Activated naive CD4-positive, alpha-beta T cell treated with anti-CD3 and anti-CD28 coated beads, Interleukin-2, amount 10 ng/mL, durations not matched to agents 7 days and 5 days (primary cell): ENCODE measurements at places on chromosomes 7 and 10.
A peak's percentile ranks its signal among the peaks of the same experiment; 100 is the strongest.

GRCh38 chr7:44639671-44640321 lies 33.4 kb downstream of the OGDH start:
- DNase-seq, result no peak

DNA sequence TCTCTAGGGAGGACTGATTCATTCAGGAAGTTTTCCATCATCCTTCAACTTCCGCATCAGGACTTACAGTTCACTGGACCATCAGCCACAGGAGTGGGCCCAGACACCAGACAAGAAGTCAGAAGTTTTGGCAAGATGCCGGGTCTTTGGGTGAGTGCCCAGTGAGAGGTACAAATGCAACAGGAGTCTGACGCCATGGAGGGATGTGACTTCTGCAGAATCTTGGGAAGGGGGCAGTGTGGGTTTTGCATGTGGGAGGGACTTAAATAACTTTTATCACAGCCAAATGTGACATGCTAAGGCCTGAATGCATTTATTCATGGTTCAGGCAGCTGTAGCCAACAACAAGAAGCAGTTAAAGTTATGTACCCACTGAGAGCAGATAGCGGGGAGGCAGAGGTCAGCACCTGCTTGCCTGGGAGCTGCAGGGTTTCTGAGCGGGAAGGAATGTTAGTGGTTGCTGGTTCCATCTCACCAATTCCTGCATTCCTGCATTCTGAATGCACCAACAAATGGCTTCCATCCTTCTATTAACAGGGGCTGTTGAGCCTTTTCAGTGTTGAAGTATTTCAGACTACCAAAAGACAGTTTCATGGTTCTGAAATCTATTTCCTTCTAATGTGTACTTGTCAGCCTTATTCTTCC lies 375.2 kb downstream of the PAXIP1 start:
- DNase-seq, result no peak

- no peak for DNase-seq
These were observed 14.5 kb downstream of the PSAP start for GRCh38 chr10:71836596-71836974.

DNA sequence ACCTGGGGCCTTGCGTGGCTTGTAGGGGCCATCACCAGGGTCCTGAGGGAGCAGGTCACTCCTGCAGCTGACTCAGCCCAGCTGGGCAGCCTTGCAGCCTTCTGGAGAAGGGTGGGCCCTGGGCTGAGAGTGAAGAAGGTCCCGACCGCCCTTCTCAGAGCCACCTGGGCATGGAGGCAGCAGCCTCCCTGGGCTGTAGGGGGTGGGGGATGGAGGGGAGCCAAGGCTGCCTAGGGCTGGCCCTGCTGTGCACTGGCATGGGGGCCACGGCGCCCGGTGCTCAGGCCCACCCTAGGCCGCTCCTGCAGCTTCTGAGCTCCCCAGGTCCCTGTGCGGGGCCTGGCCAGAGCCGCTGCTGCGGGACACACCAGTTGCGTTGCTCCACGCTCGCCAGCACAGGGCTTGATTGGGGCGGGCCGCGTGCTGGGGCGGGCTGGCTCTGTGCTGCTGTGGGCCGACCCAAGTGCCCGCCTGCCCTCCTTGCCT lies 63.6 kb upstream of the NKX6-2 start:
- no peak for DNase-seq

GRCh38 chr10:88687853-88688467 lies 18.1 kb upstream of the LIPK start:
- DNase-seq, result no peak

GRCh38 chr10:30813872-30814481 lies 184.4 kb upstream of the LYZL2 start:
- no peak for DNase-seq

GRCh38 chr7:128831178-128831993 lies 1.2 kb downstream of the FLNC start:
- no peak for DNase-seq

DNA sequence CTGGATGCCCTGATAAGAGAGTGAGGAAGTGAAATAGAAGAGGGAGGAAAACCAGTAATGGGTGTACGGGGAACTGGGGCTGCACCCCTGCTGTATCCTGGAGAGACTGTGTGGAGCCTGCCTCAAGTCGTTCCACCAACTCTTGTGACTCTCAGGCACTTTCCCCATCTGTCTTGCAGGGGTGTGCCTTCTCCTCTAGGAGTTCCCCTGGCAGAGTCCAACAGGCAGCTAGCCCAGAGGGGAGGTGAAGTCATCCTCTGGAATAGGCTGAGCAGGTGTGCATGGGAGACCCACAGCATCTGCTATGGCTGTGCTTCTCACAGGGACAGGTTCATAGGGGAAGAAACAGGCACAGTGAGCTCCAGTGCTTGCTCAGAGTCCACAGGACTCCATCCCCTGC lies 46.8 kb downstream of the WIPF3 start:
- no peak for DNase-seq

DNA sequence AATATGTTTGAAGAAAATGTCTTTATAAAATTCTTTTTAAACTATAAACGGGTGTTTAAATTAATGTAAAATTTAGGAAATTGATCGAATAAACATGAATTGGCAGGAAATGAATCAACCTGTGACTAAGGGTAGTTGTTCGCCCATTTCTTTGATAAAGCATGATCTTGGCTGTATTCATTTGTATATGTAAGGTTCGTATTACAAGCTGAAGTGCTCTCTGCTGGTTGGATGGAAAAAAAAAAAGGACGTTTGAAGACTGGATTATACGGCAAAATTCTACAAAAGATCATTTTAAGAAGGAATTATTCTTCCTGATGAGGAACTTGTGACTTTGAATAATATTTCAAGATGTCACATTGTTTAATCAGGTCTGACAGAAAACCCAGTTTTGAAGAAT lies 185.4 kb upstream of the ANK3 start:
- DNase-seq, result no peak

GRCh38 chr10:12906051-12906541 lies 95.4 kb downstream of the CCDC3 start:
- DNase-seq, result no peak

DNA sequence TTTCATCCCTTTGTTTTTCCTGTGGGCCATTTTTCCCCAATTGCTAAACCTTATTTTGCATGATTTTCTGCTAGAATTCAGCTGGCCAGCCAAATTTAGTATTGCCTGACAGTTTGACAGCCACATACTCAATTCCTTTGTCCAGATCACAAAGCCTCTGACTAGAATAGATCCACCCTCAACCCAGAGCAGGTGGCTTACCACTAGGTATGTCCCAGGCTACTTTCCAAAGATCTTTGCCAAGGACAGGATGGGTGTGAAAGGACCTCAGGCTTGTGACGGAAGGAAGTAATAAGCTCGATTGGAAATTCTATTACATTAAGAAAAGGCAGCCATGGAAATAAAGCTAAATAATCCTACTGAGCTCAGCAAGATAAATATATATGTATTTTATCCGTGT lies 50.6 kb upstream of the AGK start:
- no peak for DNase-seq

DNA sequence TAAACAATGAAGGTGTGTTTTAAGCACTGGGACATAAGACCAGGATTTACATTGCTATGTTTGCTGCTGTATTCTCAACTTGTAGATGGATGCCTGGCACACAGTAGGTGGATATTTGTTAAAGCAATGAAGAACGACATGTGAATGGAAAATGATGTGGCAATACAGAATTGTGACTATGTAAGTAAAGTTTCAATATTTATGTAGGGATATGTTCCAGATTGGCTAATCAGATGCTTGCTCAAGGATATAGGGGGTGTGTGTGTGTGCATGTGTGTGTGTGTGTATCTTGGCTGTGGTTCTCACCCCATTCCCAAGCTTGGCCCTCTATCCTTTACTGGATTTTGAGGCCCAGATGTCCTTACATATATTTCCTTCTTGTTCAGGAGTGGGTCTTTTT lies 42.7 kb upstream of the LAMB1 start:
- no peak for DNase-seq

DNA sequence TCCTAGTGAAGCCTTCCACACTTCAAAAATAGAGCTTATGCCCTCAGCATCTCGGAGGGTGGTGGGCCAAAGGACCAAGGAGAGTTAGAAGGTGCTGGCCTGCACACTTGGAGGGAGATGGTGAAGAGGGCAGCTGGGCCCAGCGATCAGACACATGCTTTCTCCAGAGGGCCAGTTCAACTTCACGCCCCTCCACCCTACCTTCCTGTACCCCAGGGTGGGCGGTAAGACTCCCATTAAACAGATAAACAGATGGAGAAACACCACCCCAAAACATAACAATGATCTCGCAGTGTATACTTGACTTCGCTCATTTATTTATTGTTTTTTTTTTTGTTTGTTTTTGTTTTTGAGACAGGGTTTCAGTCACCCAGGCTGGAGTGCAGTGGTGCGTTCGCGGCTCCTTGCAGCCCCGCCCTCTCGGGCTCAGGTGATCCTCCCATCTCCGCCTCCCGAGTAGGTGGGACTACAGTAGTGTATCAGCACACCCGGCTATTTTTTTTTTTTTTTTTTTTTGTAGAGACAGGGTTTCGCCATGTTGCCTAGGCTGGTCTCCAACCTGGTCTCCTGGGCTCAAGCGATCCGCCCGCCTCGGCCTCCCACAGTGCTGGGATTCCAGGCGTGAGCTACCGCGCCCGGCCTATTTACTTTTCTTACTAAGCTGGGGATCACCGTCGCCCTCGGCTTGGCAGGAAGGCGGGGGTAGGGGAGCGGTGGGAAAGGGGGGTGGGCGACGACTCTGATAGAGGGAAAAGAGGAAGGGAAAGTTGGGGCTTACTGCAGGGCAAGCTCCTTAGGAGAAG lies 1.8 kb downstream of the C10orf95 start:
- peak; percentile 93 for DNase-seq

DNA sequence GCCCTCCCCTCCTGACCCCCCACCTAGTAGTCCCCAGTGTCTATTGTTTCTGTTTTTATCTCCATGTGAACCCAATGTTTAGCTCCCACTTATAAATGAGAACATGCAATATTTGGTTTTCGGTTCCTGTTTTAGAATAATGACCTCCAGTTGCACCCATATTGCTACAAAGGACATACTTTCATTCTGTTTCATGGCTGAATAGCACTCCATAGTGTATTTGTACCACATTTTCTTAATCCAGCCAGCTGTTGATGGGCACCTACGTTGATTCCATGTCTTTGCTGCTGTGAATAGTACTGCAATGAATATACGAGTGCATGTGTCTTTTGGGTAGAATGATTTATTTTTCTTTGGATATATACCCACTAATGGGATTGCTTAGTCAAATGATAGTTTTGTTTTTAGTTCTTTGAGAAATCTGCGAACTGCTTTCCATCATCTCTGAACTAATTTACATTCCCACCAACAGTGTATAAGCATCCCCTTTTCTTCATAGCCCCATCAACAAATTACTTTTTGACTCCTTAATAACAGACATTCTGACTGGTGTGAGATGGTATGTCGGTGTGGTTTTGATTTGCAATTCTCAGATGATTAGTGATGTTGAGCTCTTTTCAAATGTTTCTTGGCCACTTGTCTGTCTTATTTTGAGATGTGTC lies 128.4 kb upstream of the PHYHIPL start:
- DNase-seq, result no peak

DNA sequence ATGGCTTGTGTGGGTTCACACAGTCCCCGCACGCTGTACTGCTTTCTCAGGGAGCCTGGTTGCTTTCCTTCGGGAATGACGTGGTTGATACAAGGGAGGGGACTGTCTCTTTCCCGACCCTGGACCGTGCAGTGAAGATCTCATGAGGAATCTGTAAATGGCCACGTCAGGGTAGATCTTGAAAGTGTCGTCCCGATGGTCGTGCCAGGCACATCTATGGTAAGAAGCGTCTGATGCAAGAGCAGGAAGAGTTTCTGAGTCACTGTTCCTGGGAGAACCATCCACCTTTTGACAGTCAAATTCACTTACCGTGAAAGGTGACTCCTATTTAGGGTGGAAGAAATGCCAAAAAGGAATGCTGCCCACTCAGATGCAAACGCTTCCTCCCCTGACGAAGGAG lies 500.4 kb downstream of the PTPRN2 start:
- DNase-seq, result no peak

- DNase-seq, result no peak
These were observed 6.3 kb downstream of the KIAA1217 start for GRCh38 chr10:24215196-24215595.

GRCh38 chr10:119772334-119772733 lies 46.5 kb downstream of the INPP5F start:
- no peak for DNase-seq

DNA sequence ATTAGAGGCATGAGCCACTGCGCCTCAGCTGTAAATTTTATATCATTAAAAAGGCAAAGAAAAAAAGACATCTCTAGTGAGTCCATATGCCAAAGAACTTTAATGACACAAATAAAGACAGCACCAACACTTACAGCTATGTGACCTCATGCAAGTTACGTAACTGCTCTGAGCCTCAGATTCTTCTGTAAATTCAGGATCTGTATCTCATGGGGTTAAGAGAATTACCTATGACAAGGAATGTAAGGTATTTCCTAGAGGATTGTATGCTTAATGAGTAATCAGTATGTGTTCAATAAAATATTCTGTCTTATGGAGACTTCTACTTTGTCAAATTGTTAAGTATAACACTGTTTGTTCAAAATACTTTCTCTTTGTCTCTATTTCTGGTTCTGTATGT lies 274.0 kb upstream of the GLI3 start:
- no peak for DNase-seq

DNA sequence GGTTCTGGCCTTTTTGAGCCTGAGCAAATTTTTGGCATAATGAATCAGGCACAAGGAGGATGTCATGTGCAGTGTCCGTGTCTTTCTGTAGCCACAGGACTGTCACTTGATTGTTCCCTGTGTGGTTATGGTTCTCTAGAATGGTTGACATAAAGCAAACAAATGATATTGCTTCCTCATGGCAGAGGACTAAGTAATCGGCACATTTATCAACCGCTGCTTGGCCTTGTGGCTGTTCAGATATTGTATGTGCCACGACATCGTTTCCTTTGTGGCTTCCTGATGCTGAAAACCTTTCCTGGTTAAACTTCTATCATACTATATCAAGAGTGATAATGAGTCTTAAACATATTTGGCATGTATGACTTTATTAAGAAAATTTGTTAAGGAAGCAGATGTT lies 598.8 kb downstream of the SUGCT start:
- no peak for DNase-seq

DNA sequence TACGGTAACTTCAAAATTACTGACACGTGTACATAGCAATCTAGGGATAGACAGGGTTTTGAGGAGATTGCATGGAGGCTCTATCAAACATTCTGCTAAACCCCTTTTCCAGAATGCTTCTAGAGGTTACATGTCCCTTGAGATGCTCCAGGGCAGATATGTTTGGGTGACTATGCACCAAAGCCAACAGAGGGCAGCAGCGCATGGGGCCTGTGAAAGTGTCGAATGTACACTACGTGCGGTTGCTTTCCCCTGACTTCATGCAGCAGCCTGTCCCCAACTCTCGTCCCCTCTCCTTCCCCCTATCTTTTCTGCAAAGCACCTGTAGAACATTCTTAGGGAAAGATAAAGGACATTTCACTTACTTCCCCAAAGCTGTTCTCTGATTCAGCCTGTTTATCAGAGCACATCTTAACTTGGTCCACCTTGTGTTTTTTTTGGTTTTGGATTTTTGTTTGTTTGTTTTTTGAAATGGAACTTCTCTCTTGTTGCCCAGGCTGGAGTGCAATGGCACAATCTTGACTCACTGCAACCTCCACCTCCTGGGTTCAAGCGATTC lies 90.2 kb downstream of the UBE3C start:
- DNase-seq, result peak; percentile 54
